ENCODE measurements at places on chromosomes 5 and 9.

DNA sequence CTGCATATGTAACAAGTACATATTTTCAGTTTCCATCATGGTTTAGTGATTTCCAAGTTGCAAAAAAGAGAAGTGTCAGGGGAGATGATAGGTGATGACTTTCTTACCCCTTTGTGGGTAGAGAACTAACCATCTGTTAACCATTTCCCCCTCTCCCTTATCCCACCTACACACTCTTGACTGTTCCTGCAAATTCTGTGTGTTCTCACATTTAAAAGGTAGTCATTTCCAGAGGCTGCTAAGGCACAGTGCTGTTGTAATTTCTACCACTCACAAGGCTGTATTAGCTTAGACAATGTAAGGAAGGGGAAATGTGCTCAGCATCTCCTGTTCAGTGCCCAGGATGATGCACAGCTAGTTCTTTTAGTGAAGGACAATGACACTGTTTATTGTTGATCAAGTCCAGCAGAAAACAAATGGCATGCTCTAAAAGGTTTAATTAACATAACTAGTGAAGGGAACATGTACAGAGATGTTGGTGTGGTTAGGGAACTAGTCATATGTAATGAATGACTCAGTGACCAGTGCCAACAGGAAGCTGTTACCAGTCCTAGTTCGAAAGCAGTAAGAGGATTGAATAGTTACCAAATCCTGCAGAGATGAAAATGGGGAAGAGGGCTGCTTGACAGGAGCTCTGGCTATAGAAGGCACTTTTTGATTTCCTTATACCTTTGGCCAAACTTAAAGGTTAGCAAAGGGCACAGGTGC lies 165.1 kb downstream of the PLK2 start:
- no peak for DNase-seq

GRCh38 chr5:36152324-36153297 lies 700 bp downstream of the SKP2 start:
- no peak for DNase-seq

DNA sequence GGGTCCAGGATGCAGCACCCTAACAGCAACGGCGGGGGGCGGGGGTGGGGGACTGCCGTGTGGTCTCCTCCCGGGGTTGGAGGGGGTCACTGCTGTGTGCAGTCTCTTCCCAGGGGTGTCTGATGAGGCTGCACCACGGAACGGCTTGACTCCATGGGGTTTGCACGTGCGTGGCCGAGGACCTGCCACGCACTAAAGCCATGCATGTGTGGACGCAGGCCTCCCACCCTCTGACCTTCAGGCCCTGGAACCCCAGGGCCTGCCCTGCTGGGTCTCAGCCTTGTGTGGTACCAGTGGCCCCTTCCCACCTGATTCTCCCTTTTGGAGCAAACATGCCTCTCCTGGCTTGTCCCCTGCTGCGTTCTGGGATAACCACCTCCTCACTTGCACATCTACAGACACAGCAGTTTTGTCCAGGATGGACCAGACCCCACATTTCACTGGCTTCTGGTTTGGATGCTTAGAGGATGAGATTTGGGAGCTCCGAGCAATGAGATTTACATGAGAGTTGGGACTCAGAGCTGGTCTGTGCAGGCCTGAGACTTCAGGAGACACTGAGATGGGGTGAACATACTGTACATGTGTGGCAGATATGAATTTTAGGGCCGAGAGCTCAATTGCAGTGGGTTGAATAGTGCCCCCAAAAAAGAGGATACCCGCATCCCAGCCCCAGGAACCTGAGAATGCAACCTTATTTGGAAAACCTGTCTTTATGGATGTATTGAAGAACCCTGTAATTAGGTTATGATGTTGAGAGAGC lies 45.8 kb downstream of the SLC12A7 start:
- DNase-seq, result no peak

DNA sequence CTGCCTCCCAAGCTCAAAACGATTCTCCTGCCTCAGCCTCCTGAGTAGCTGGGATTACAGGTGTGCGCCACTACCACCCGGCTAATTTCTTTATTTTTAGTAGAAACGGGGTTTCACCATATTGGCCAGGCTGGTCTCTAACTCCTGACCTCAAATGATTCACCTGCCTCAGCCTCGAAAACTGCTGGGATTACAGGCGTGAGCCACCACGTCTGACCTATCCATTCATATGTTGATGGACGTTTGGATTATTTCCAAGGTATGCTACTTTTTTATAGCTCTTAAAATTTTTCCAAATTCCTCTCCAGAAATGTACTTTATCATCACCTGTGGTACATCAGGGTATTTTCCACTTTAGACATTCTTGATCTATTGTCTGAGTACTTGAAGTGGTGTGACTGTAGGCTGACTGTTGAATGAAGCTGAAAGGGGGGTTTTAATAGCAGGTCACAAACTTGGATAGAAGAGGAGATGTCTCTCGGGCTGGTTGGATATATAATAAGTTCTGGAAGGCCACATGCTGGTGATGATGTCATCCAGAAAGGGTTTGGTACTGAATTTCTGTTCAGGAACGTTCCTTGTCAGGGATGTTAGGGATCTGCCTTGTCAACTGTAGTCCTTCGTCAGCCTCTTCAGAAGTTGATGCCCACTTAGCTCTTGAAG lies 7.4 kb downstream of the CTNNA1 start:
- DNase-seq, result no peak

DNA sequence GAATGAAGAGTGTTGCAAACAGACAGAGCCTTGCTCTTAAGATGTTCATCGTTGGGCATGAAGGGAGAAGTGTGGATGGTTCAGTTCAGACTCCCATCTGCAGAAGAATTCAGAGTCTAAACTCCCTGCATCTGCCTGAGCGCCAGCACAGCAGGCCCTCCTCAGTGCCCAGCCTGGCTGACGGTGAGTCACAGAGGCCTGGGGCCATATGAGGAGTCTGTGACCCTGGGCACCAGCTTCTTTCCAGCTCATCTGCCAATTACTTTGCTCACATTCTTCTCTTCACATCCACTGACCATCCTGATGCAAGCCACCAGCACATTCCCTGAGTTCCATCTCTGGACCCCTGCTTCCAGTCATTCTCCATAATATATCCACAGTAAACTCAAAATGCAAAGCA lies 401.1 kb upstream of the TRPC7 start:
- no peak for DNase-seq

DNA sequence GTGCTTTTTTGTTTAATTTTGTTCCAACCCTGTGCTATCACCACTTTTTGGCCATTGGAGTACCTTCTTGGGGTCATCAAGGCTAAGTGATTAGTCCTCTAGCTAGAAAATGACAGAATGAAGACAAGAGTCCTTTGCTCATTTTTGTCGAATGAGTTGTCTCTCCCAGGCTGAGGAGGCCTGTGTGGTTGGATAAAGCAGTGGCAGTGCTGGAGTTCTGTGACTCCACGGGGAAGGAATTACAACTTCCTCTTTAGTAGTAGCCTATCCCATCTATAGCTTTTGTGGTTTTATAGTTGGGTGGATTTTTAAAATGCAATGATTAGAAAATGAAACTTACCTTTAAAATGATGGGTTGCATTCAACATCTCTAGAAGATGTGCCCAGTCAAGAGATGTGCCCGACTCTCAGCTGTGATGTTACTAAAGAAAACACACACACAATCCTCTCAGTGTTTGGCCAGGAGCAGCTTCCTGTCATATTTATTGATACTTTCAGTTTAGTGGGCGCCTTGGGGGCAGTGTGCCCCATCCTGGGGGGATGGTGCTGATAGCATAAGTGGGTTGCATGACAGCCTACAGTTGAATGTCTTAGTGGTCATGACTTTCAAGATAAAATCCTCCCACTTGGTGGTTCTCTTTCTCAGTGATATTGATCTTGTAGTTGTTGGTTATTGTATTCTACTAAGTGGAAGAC lies 11.9 kb downstream of the OTULINL start:
- peak; percentile 28 for DNase-seq

GRCh38 chr5:111254613-111255012 lies 30.4 kb downstream of the CAMK4 start:
- DNase-seq, result peak; percentile 46

- no peak for DNase-seq
These were observed 21.7 kb upstream of the HMCN2 start for GRCh38 chr9:130243882-130244170.

DNA sequence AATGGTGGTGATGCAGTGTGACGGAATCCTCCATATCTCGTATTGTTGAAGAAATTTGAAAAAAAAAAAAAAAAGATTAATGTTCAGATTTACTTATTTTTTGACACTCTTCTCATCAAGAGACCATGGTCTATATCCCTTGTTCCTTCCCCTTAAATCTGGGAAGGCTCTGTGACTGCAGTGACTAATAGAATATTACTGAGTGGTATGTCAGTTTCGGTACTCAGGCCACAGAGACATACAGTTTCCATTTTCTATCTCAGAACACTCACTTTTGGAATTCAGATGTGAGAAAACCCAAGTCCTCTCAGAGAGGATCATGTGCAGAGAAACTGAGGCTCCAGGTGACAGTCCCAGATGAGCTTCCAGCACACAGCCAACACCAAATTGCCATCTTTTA lies 1193.5 kb downstream of the DTWD2 start:
- DNase-seq, result no peak

DNA sequence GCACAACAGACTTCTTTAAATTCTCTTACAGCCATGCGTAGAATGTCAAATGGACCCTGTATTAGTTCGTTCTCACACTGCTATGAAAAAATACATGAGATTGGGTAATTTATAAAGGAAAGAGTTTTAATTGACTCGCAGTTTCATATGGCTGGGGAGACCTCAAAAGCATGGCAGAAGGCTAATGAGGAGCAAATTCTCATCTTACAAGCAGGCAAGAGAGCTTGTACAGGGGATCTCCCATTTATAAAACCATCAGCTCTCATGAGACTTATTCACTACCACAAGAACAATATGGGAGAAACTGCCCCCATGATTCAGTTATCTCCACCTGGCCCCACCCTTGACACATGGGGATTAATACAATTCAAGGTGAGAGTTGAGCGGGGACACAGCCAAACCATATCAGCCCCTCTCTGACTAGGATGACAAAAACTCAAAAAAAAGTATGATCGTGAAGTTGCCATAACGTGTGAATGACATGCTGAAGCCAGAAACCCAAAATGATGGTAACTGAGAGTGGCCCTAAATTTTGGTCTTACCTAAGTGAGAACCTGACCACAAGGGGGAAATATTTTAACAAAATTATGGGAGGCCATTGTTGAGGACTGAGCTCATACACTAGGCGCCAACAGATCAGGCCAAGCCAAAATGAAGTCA lies 17.5 kb upstream of the TEX10 start:
- DNase-seq, result no peak

DNA sequence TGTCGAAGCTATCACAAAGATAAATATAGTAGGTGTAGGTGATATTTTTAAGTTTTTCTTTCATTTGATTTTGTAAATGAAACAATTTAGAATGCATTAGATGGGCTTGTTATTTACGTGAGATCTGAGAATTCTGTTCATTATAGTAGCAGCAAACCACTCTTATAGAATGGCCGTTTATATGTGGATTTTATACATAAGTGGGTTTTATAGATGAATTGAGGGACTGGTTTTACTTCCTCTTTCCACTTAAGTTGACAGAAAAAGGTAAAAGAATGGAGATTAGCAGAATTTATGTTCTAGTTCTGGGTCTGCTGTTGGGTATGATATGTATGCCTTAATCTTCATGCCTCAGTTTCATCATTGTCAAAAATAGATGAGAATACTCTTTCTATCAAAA lies 5.6 kb downstream of the RMI1 start:
- no peak for DNase-seq

- no peak for DNase-seq
These were observed 410.9 kb upstream of the PRR16 start for GRCh38 chr5:120052916-120053828.

- DNase-seq, result peak; percentile 6
These were observed 402.9 kb downstream of the CYLC2 start for GRCh38 chr9:103397868-103398600.

All from CD4-positive, alpha-beta T cell treated with Interleukin-6 for 4 hours (primary cell).